A172 (cell line): ENCODE measurements at places on chromosomes 1 and 21. TPM values are rescaled to one million over a fixed set of nuclear protein-coding genes. Genes with fewer than 3 reads are reported as not detected.

Gene CA6
- total RNA-seq: not detected in 2 replicates

Gene FABP3
- total RNA-seq: 9.0 and 19.5 TPM in 2 replicates

Gene OR2L8
- total RNA-seq: not detected in 2 replicates

Gene AVPR1B
- not detected in 2 replicates for total RNA-seq

Gene EXO1
- total RNA-seq: 56.1 and 71.4 TPM in 2 replicates

Gene LAMTOR5
- 158 and 166 TPM in 2 replicates for total RNA-seq

Gene TUFT1
- total RNA-seq: 64.3 and 99.0 TPM in 2 replicates

Gene ZMPSTE24
- 86.7 and 131 TPM in 2 replicates for total RNA-seq

Gene GRHL3
- total RNA-seq: 0.10 TPM in 1 of 2 replicates, not detected in the other

Gene LRRC40
- 41.2 and 46.8 TPM in 2 replicates for total RNA-seq

Gene NPHS2
- total RNA-seq: not detected in 2 replicates

Gene DNALI1
- not detected in 2 replicates for total RNA-seq

Gene PTPN14
- total RNA-seq: 42.8 and 46.0 TPM in 2 replicates

Gene SLC25A34
- total RNA-seq: 1.1 TPM in 1 of 2 replicates, not detected in the other

Gene LCE2A
- total RNA-seq: not detected in 2 replicates

Gene THRAP3
- total RNA-seq: 50.0 and 53.5 TPM in 2 replicates

Gene KRTAP12-3
- not detected in 2 replicates for total RNA-seq

Gene CDK11B
- total RNA-seq: 9.0 and 9.6 TPM in 2 replicates

Gene VANGL2
- 5.7 and 6.3 TPM in 2 replicates for total RNA-seq

Gene MTARC1
- total RNA-seq: not detected in 2 replicates

Gene C4BPB
- 7.3 and 11.1 TPM in 2 replicates for total RNA-seq

Gene BARHL2
- total RNA-seq: not detected in 2 replicates

Gene IFFO2
- 6.3 and 7.1 TPM in 2 replicates for total RNA-seq

Gene TDRD10
- total RNA-seq: not detected in 2 replicates

Gene OPTC
- not detected in 2 replicates for total RNA-seq

Gene NFIA
- total RNA-seq: 0.22 and 0.31 TPM in 2 replicates

Gene RNU1-1
- total RNA-seq: under 0.01 and 255 TPM in 2 replicates

Gene SEC16B
- 0.05 and 0.19 TPM in 2 replicates for total RNA-seq

Gene PTPRC
- total RNA-seq: 2.8 and 3.1 TPM in 2 replicates

Gene KLHL20
- total RNA-seq: 22.9 and 27.7 TPM in 2 replicates

Gene KCND3
- 0.07 and 0.17 TPM in 2 replicates for total RNA-seq

Gene PAQR6
- total RNA-seq: 2.0 and 3.1 TPM in 2 replicates

Gene S100A8
- not detected in 2 replicates for total RNA-seq

Gene ITLN1
- total RNA-seq: not detected in 2 replicates

Gene SPRR2G
- not detected in 2 replicates for total RNA-seq

Gene HES2
- total RNA-seq: 2.0 and 3.9 TPM in 2 replicates

Gene BRDT
- total RNA-seq: not detected in 2 replicates

Gene AKNAD1
- 2.1 TPM in 1 of 2 replicates, not detected in the other for total RNA-seq

Gene KANK4
- total RNA-seq: 0.09 TPM in 1 of 2 replicates, not detected in the other

Gene OBSCN
- total RNA-seq: 9.9 and 11.5 TPM in 2 replicates
